Type B pancreatic cell (in vitro differentiated cells): ENCODE measurements at places on chromosomes 2 and 18. TPM values are rescaled to one million over a fixed set of nuclear protein-coding genes. Genes with fewer than 3 reads are reported as not detected.

The ZEB2 gene
- total RNA-seq = 8.3 and 88.5 TPM in 2 replicates

The DOK6 gene
- total RNA-seq = 5.4 and 7.3 TPM in 2 replicates

The SERPINB3 gene
- 0.86 and 0.94 TPM in 2 replicates for total RNA-seq

The ASB18 gene
- total RNA-seq = not detected in 2 replicates

The MRO gene
- 1.2 and 8.6 TPM in 2 replicates for total RNA-seq

The LBX2 gene
- 1.5 and 2.8 TPM in 2 replicates for total RNA-seq

The RIT2 gene
- not detected in 2 replicates for total RNA-seq

The SATB2 gene
- total RNA-seq = 3.2 and 19.1 TPM in 2 replicates

The CPLX4 gene
- not detected in 2 replicates for total RNA-seq

The HES6 gene
- 12.0 and 24.4 TPM in 2 replicates for total RNA-seq

The LAPTM4A gene
- total RNA-seq = 196 and 229 TPM in 2 replicates

The NDC80 gene
- 9.1 and 34.3 TPM in 2 replicates for total RNA-seq

The VWC2L gene
- total RNA-seq = 0.17 and 0.31 TPM in 2 replicates

The AQP12A gene
- 0.97 TPM in 1 of 2 replicates, not detected in the other for total RNA-seq

The ABCG8 gene
- 0.31 TPM in 1 of 2 replicates, not detected in the other for total RNA-seq

The CDH2 gene
- 38.2 and 145 TPM in 2 replicates for total RNA-seq

The TGFBRAP1 gene
- 15.5 and 17.5 TPM in 2 replicates for total RNA-seq

- no peak for DNase-seq
Measured at GRCh38 chr18:21444465-21445212, 155.9 kb downstream of the ESCO1 start.

- DNase-seq = no peak
Measured at GRCh38 chr2:188380280-188380679, 88.6 kb downstream of the GULP1 start.

- DNase-seq = no peak
Measured at GRCh38 chr2:46010925-46011490, 286.2 kb upstream of the EPAS1 start.

DNA sequence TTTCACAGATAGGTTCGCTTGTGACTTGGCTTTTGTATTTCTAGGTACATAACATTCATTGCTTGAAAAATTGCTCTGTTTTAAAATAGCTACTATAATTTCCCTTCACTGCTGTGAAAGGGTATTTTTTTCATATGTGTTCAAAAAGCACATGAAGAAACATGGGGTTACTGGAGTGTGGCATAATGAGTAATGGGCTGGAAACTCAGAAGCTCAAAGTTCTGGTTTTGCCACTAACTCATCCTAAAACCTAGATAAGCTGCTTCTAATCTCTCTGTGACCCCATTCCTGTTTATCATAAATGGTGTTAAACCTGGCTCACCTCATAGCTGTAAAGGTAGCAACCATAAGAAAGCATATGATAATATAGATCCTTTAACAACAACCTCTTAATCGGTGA is 319.3 kb downstream of the PTPRM start:
- DNase-seq = no peak

DNA sequence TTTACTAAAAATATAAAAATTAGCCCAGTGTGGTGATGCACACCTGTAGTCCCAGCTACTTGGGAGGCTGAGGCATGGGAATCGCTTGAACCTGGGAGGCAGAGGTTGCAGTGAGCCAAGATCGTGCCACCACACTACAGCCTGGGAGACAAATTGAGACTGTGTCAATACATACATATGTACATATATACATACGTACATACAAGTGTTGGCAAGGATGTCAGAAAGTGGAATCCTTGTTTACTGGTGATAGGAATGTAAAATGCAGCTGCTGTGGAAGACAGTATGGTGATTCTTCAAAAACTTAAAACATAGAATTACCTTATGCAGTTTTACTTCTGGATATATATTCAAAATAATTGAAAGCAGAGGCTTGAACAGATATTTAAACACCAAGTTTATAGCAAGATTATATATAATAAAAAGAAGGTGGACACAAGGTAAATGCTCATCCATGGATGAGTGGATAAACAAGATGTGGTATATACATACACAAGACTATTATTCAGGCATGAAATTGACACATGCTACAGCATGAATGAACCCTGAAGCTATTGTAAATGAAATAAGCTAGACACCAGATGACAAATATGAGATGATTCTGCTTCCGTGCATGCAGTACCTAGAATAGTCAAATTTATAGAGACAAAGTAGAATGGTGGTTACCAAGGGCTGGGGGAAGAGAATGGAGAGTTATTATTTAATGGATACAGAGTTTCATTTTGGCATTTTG is 43.2 kb downstream of the CCDC138 start:
- DNase-seq = no peak

DNA sequence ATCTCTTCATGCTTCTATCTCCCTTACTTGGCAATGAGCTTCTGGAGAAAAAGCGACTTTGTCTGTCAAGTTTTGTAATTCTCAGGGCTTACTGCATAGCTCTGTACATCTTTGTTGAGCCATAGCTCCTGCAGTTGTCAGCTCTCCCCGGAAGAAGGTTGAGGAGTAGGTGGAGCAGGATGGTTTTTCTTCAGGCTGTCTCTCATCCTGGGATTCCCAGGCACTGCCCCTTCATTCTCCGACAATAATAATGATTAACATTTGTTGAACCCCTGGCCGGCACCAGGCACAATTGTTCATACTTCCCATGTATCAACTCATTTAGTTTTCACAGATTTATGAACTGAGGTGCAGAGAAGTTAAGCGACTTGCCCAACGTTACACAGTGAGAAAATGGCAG is 23.5 kb upstream of the RHOB start:
- no peak for DNase-seq

DNA sequence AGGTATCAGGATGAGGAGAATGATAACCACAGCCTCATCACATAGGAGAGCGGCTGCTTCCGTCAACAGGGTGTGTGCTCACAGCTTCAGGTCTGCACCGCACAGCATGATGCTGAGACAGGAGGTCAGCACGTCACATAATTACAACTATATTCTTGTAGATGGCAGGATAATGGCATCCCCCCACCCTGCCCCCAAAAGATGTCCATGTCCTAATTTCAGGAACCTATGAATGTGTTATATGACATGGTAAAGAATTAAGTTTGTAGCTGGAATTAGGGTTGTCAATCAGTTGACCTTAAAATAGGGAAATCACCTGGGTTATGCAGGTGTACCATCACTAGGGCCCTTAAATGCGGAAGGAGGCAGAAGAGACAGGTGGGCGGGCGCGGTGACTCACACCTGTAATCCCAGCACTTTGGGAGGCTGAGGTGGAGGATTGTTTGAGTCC is 73.9 kb downstream of the ARL4C start:
- DNase-seq = no peak

DNA sequence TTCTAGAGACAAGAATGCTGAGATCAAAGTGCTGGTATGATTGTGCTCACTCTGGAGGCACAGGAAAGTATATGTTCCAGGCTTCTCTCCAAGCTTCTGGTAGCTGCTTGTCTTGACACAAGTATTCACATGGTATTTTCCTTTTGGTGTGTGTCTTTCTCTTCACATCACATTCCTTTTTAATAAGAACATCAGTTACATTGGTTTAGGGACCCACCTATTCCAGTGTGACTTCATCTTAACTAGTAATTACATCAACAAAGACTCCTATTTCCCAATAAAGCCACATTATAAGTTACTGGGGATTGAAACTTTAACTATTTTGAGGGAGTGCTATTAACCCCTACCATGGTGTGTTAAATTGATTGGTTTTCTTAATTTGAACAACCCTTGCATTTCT is 119.1 kb downstream of the FSIP2 start:
- DNase-seq = no peak

GRCh38 chr2:48364100-48364499 is 165.9 kb upstream of the STON1 start:
- DNase-seq = no peak

DNA sequence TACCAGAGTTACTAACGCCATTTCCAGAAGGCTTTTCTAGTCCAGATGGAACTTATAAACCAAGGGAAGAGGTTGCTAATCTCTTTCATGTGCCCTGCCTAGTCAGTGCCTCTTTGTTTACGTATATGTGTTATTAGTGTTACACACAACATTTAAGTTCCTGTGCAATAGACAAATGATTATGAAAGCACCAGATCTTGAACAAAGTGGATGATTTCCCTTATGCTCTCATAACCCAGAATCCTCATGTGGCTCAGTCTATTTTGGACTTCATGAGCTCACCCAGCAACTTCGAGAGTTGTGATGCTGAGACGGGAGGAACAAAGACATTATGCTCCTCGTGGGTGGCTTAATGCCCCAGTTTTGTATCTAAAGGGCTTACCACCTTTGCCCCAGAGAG is 214.4 kb upstream of the SP5 start:
- no peak for DNase-seq

GRCh38 chr2:64995041-64995440 is 5.8 kb downstream of the SLC1A4 start:
- DNase-seq = no peak

- no peak for DNase-seq
Measured at GRCh38 chr18:76463872-76464271, 31.2 kb downstream of the ZNF516 start.

DNA sequence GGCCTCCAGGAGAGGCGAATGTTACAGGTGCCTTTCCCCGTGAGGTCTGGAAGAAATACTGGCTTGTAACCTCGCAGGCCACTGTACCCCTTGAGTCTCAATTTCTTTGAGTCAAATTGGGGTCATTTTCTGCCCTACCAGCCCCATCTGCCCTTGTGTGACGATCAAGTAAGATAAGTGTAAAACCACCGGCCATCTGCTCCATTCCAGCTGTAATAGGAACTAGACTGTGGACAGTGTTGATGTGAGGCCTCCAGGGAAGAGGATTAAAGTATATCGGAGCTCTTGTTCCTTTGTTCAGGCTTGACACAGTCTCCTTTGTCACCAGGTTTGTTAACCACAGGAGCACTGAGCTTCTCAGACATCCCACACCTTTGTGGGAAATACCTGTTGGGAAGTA is 65.6 kb downstream of the MRPS9 start:
- DNase-seq = no peak

DNA sequence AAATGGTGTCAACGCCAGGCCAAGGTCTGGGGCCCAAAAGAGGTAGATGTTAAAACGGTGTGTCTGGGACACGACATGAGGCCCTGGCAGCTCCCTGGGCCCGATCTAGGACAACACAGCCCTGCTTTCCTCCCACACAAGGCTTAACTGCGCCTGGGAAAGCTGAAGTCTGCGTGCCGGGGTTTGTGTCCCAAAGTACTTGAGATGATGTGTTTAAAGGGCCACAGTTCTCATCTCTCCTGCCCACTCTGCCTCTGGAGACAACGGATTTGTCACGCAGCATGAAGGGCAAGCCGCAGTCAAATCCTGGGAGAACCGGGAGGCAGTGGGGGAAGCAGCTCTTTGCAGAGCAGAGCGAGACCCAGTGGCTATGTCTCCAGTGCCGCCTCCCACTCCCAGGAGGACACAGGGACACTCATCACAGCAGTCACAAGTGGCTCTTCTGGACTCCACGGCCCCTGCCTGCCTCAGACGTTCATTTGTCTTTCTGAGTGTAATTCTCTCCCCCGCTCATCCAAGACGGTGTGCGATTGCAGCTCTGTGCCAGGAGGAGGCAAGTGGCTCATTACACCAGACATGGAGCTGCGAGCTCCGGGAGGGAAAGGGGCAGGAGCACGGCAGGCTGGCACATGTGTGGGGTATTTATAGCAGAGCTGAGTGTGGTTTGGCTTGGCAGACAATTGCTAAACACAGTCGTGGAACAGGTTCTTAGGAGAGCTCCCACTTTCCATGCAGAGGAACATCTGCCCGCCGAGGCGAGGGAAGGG is 57.7 kb upstream of the SEMA4C start:
- no peak for DNase-seq

DNA sequence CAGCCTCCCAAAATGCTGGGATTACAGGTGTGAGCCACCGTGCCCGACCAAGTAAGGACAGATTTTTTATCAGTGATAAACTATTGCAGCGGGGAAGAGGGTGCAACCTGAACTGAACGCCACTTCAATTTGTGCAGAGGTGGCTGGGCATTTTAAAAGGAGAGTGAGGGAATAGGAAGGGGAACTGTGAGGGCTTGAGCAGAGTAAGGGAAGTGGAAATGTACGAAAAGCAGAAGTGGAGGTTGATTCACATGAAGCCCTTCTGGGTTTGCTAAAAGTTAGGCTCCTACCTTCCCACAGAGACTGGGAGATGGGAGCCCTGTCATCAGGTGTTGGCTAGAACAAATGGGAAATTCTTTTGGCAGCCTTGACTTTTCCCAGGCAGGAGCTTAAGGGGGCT is 6.1 kb downstream of the STK11IP start:
- DNase-seq = no peak

DNA sequence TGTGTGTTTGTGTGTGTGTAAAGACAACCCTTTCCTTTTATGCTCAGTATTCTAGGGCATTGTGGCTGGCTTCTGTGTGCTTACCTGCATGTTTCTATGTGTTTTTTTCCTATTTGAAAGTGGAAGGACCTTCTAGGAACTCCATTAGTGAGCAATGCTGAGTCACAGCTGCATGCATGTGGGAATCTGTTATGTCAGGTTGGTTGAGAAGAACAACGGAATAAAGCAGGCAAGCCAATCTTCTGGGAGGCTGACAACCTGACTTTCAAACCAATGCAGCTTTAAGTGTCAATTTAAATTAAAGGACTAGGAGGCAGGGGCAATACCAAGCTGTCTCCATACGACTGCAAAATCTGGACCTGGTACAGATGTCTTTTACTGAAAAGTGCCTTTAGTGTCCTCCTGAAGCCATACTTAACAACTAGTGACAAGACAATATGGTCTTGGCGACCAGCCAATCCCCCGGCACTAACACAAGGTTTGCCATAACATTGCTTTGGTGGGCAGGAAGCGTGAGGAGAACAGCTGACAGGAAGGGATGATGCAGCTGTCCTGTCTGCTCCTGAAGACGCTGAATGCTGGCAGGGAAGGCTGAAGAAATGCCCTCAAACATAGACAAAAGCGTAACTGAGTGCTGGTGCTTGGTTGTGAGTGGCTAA is 514.7 kb upstream of the CDH7 start:
- DNase-seq = no peak

GRCh38 chr2:44974064-44974715 is 32.7 kb downstream of the SIX3 start:
- DNase-seq = no peak

DNA sequence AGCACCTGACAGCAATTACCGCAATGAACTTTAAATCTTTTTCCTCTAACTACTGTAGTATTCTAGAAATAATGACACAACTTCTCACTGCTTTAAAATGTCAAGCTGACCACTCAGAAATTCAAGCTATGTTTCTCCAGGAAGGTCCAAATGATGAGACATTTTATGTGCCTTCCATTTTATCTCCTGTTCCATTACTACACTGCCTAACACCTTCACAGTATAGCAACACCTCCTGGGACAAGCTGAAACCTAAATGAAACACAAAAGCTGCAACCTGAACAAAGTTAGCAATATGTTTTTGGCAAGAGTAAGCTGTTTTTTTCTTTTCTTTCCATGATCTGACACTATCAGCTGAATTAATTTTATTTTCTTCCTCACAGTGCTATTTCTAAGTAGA is 81.9 kb downstream of the IKZF2 start:
- no peak for DNase-seq

- no peak for DNase-seq
Measured at GRCh38 chr2:227834916-227835650, 21.4 kb downstream of the CCL20 start.

- DNase-seq = no peak
Measured at GRCh38 chr18:49193897-49194296, 243.1 kb upstream of the SMAD7 start.

- DNase-seq = no peak
Measured at GRCh38 chr2:106831816-106832569, 54.0 kb downstream of the ST6GAL2 start.
